ENCODE measurements at places on chromosomes 16 and 17. TPM values are rescaled to one million over a fixed set of nuclear protein-coding genes. Genes with fewer than 3 reads are reported as not detected.

The ZNF423 gene
- 2.5 TPM for total RNA-seq

The HEATR9 gene
- total RNA-seq = not detected

The VAT1 gene
- 810 TPM for total RNA-seq

The DPEP3 gene
- total RNA-seq = not detected

The CD300E gene
- total RNA-seq = not detected

The CTRB1 gene
- total RNA-seq = not detected

The BCL7C gene
- 39.4 TPM for total RNA-seq

The RNF222 gene
- not detected for total RNA-seq

The KRTAP2-3 gene
- total RNA-seq = not detected

The KIAA0753 gene
- total RNA-seq = 6.2 TPM

The HIGD1B gene
- total RNA-seq = not detected

The KCNG4 gene
- not detected for total RNA-seq

The NEUROD2 gene
- not detected for total RNA-seq

The EMP2 gene
- total RNA-seq = 17.7 TPM

All from mammary microvascular endothelial cell (primary cell).